ENCODE measurements at places on chromosomes 5 and 9. TPM values are rescaled to one million over a fixed set of nuclear protein-coding genes. Genes with fewer than 3 reads are reported as not detected.

GRCh38 chr9:99013550-99013949, 69.8 kb downstream of the COL15A1 start:
- peak; percentile 74 for DNase-seq

DNA sequence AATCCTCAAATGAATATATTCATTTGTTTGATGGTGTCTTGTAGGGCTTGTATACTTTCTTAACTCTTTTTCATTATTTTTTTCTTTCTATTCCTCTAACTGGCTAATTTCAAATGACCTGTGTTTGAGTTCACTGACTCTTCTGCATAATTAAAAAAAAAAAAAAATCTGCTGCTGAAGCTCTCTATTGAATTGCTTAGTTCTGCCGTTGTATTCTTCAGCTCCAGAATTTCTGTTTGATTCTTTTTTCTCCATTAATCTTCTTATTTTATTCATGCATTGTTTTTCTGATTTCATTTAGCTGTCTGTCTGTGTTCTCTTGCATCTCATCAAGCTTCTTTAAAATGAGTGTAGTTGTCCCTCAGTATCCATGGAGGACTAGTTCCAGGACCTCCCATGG, 244.6 kb downstream of the ROR2 start:
- no peak for DNase-seq

The PCDHB5 gene
- not detected for total RNA-seq

The CNOT6 gene
- 51.6 TPM for total RNA-seq

GRCh38 chr5:155366096-155366495, 352.5 kb downstream of the KIF4B start:
- no peak for DNase-seq

The SLC6A7 gene
- total RNA-seq = not detected

GRCh38 chr5:113293975-113294310, 140.8 kb downstream of the TSSK1B start:
- DNase-seq = peak; percentile 68

The WDR38 gene
- total RNA-seq = not detected

The LCN1 gene
- not detected for total RNA-seq

The PRR16 gene
- total RNA-seq = not detected

DNA sequence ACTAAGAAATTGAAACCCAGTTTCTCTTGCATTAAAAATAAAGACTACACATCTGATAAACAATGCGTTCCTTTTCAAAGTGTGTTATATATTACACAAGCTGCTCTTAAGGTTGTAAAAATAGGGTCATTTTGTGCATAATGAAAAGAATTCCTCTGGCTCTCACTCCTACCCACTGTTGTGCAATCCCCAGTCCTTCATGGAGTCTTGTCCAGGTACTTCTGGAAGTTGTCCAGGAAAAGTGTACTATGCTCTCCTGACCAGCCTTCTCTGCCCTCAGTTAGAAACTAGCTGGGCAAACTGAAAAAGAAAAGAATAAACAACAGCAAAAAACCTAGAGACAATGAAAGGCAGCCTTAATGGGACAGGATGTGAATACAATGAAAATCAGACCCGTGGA, 345.5 kb upstream of the PAPPA start:
- DNase-seq = no peak

The TMEM8B gene
- total RNA-seq = 2.0 TPM

The FCHO2 gene
- 1.5 TPM for total RNA-seq

- peak; percentile 81 for DNase-seq
These were observed 5.9 kb downstream of the PDLIM7 start for GRCh38 chr5:177491429-177491945.

DNA sequence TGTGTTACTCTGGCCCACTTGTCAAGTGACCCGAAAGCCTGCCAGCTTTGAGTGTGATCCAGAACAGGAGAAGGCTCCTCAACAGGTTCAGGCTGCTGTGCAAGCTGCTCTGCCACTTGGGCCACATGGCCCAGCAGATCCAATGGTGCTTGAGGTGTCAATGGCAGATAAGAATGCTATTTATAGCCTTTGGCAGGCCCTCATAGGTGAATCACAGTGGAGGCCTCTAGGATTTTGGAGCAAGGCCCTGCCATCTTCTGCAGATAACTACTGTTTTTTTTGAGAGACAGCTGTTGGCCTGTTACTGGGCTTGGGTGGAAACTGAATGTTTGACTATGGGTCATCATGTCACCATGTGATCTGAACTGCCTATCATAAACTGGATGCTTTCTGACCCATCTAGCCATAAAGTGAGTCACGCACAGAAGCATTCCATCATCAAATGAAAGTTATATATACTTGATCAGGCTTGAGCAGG, 180.8 kb downstream of the CARTPT start:
- peak; percentile 40 for DNase-seq

DNA sequence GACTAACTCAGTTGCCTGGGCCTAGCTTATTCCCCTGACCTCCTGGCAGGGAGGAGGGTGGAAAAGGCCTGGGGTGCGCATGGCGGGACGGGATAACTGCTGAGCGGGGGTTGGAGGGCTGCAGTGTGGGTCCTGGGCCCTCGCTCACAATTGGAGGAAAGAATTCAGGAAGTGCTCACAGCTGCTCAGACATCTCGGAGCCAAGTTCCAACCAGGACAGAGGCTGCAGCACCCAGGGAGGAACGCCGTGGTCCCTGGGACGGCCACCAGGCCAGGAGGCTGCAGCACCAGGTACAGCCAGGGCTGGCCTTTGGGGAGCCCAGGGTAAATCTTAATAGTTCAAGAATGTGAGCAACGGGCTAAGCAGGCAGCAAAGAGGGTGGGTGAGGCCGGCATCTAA, at the start of gene SPAAR:
SPAAR (plus strand) TSS at position 217 of the 400 bp plus-strand sequence. CDS start 974 bp downstream, outside the sequence.
- no peak for DNase-seq

- no peak for DNase-seq
These were observed 12.7 kb downstream of the UBAC1 start for GRCh38 chr9:135948446-135948845.

The TBC1D9B gene
- total RNA-seq = 129 TPM

DNA sequence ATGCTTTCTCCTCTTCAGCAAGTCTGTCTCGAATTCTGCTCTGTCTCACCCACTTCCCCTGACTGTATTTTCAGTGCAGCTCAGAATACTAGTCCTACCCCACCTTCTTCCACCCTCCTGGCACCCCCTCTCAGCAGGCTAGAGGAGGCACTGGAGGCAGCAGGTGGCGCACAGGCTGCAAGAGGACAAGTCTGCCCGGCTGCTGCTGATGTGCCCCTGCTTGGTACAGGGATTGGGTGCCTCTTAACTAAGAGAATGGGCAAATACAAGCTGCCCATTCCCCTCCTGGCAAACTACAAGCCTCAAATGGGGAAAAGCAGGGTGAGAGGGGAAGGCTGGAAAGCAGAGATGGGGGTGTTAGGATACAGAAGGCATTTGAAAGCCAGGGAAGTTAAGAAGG, 5.1 kb downstream of the TLN1 start:
- peak; percentile 75 for DNase-seq

DNA sequence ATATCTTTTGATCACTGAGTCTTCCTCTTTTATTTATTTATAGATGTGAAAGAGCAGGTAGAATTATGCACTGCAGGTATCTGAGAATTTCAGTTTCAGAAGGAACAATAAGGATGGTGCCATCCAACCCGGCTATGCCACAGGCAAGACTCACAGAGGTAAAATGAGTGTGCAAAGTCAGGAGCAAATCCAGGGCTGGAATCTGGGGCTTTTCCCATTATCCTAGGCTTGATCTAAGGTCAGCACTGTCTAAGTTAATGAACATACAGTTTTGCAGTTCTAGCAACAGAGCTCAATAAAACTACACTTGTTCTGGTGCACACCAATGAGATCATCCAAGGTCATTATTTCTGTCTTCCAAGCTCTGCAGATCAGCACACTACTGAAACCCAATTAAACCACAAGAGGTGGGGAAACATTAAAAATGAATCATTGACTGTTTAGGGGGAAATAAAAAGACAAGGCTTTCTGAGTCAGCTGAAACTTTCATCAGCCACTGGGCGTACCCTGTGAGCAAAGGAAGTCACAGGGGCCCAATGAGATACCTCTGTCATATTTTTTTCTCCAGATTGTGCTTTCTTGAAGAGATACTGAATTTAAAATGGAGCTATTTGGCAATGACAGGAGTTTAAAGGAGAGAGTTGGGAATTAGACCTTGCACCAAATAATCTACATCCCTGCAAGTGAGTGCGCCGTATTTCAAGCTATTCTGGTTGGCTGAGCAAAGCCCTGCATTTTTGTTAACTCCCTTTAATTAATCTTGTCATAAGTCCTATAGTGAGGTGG, 662.2 kb upstream of the ZNF608 start:
- DNase-seq = no peak

DNA sequence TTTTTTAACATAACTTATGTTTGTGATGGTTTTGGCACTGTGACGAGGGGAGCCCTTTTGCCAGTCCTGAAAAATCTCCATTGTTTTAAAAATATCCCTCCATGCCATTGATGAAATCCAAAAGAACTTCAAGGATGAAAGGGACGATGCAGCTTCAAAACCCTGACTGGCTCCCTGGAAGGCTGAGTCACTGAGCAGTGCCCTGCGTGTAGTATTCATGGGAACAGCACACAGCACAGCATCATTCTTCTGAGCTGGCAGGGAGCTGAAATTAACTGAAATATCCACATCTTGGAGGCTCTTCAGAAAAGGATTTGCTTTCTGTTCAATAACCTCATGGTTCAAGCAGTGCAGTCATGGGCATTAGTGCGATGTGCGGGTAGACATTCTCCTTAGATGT, 29.7 kb downstream of the PDE4D start:
- no peak for DNase-seq

- DNase-seq = no peak
These were observed 79.1 kb downstream of the CDH9 start for GRCh38 chr5:26959290-26959689.

GRCh38 chr9:112620388-112620787, 97.5 kb downstream of the INIP start:
- no peak for DNase-seq

DNA sequence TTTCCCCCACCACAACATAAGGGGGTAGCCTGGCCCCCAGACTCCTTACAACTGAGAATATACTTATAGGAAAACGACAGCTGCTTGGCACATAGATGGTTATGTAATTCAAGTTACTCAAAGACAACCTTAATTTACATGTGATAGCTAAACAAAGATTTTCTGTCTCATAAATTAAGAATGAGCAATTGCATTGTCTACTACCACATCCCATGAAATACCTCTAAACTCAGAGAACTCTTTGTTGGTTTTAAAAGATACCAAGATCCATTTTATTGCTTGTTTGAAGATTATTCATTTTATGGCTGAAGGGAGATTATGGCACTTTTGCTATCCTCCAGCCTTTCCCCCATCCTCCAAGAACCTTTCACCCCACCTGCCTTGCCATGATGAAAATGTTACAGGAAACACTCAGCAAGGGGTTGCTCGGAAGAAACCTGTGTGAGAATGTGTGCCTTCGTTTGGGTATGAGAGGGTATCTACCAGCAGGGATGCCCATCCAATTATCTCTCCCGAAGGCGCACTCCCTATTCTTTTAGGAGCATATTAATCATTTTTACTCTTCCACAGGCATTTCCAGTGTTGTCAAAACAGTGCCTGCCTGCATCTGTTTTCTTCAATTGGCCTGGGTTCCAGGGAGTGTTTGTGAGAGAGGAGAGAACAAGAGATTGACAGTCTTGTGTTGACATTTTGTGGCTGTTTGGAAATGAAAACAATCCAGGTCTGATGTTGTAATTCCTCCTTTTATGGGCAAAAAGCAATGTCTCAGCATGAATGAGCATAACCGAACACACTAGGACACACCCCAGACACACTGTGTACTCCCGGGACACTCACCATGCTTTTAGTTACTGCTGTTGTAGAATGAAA, 208.0 kb upstream of the ANKRD55 start:
- no peak for DNase-seq

GRCh38 chr5:118397236-118397635, 591.1 kb downstream of the DTWD2 start:
- DNase-seq = no peak

GRCh38 chr9:126411225-126411947, 84.8 kb downstream of the MVB12B start:
- DNase-seq = peak; percentile 86

The PCDHGB1 gene
- total RNA-seq = 0.19 TPM

GRCh38 chr9:5466766-5467165, 16.4 kb downstream of the CD274 start:
- DNase-seq = no peak

GRCh38 chr5:81759632-81760005, 8.7 kb upstream of the SSBP2 start:
- DNase-seq = no peak

The REXO4 gene
- total RNA-seq = 39.9 TPM

The HRH2 gene
- total RNA-seq = 70.4 TPM

The TMEFF1 gene
- total RNA-seq = not detected

DNA sequence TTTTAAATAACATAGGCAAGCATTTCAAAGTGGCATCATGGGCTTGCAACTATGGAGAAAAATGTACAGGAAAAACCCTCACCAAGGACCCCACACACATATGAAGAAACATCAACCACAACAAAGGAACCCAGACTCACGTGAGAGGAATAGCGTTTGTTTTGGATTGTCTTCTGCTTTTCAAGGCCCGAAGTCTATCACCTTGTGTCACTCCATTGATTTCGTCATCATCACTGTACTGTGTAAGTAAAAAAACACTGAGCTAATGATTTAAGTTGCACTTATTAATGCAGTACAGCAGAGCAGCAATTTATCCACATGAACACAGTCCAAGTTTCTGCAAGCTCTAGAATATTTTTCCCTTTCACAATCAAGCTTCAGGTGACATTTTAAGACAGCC, 72.4 kb downstream of the HABP4 start:
- no peak for DNase-seq

DNA sequence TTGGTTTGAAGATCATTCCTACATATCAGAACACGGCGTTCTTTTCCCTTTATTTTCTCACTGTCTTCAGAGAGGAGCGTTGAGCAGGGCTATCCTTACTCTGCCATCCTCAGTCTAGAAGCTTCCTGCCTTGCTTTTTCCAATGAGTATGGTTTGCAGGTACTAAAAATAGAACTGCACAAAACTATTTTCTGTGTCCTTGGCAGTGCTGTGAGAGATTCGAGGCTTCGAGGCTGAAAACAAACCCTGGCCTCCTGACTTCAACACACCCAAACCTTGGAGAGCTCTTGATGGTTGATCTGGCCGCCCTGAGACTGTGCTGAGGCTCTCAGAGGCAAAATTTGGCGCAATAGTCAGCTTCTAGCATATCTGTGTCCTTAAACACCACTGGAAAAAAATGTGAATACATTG, 78.9 kb downstream of the GOLPH3 start:
- DNase-seq = no peak

DNA sequence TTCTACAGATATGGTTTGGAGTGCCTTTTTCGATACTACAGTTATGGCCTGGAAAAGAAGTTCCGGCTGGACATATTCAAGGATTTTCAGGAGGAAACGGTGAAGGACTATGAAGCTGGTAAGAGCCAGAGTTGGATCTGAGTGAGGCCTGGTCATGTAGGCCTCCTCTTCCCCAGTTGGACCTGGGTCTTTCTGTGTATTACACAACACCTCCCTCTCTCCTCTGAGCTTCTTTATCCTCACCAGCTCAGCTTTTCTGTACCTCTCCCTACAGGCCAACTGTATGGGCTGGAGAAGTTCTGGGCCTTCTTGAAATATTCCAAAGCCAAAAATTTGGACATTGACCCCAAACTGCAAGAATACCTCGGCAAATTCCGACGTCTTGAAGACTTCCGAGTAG, 39.2 kb downstream of the FAXDC2 start:
- no peak for DNase-seq

GRCh38 chr9:5382479-5382878, 42.8 kb upstream of the RLN1 start:
- no peak for DNase-seq

Data from activated CD4-positive, alpha-beta T cell treated with anti-CD3 and anti-CD28 coated beads, Interleukin-2, amount 10 ng/mL, durations not matched to agents 24 days and 14 days (primary cell).